ENCODE measurements at places on chromosomes 12 and 14. TPM values are rescaled to one million over a fixed set of nuclear protein-coding genes. Genes with fewer than 3 reads are reported as not detected.

DNA sequence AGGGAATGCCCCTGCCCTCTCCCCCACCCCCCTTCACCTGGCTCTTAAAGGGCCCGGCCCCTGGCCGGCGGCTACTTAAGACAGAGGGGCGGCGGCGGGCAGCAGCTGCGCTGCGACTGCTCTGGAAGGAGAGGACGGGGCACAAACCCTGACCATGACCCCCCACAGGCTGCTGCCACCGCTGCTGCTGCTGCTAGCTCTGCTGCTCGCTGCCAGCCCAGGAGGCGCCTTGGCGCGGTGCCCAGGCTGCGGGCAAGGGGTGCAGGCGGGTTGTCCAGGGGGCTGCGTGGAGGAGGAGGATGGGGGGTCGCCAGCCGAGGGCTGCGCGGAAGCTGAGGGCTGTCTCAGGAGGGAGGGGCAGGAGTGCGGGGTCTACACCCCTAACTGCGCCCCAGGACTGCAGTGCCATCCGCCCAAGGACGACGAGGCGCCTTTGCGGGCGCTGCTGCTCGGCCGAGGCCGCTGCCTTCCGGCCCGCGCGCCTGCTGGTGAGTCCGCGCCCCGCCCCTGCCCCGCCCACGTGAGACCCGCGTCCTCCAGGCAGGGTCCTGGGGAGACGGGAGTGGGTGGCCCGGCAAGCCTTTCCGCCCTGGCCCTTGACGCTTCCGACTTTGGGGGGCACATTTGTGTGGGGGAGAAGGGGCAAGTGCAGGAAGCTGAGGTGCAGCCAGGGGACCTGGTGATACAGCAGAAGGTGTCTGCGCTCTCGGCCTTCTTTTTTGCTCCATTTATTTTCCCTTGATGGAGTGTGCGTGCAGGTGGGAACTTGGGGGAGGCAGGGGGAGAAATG is at the start of gene IGFBP6:
IGFBP6 (plus strand) TSS at position 104 of the 790 bp plus-strand sequence; CDS start at position 155, 51 bp downstream.
- peak; percentile 91 for DNase-seq

DNA sequence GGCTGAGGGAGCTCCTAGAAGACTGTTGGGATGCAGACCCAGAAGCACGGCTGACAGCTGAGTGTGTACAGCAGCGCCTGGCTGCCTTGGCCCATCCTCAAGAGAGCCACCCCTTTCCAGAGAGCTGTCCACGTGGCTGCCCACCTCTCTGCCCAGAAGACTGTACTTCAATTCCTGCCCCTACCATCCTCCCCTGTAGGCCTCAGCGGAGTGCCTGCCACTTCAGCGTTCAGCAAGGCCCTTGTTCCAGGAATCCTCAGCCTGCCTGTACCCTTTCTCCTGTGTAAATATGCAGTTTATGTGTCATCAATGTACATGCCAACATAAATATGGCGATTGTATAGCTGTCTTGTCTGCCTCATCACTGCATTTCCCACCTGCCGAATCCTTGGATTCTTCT is 7.5 kb downstream of the AMHR2 start:
- no peak for DNase-seq

Gene FGF23
- not detected for total RNA-seq

GRCh38 chr12:569091-569676 is 94.1 kb downstream of the NINJ2 start:
- DNase-seq, result peak; percentile 54

Gene INHBE
- total RNA-seq, result not detected

Measured in aorta (tissue), 5 donors.